ENCODE measurements at places on chromosomes 1 and 21. TPM values are rescaled to one million over a fixed set of nuclear protein-coding genes. Genes with fewer than 3 reads are reported as not detected.

GRCh38 chr1:196078691-196079090 is 529.5 kb downstream of the KCNT2 start:
- DNase-seq, result no peak

Gene COL8A2
- 44.0 TPM for polyA plus RNA-seq

Gene APP
- 714 TPM for polyA plus RNA-seq

- no peak for DNase-seq
Observed at GRCh38 chr1:81660286-81660685, 140.4 kb upstream of the ADGRL2 start.

GRCh38 chr21:41362605-41363369 is 960 bp downstream of the MX2 start:
- no peak for DNase-seq

- no peak for DNase-seq
Observed at GRCh38 chr1:30743584-30744059, 14.0 kb downstream of the LAPTM5 start.

DNA sequence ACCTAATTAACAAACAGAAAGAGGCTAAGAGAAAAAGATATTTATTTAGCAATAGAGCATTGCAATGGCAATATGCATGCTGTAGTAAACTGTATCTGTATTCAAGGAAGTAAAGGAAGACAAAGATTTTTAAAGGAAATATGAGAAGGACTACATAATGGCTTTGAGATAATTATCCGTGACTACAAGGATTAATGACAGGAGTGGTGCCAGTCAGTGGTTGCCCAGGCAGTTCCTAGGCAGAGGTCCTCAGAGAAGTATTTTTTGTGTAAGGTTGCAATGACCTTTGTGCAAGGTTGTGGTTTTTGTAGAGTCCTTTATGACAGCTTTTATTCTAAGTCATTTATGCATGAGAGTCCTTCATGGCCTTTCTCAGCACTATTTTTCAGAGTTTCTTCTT is 711.1 kb upstream of the CHRM3 start:
- no peak for DNase-seq

DNA sequence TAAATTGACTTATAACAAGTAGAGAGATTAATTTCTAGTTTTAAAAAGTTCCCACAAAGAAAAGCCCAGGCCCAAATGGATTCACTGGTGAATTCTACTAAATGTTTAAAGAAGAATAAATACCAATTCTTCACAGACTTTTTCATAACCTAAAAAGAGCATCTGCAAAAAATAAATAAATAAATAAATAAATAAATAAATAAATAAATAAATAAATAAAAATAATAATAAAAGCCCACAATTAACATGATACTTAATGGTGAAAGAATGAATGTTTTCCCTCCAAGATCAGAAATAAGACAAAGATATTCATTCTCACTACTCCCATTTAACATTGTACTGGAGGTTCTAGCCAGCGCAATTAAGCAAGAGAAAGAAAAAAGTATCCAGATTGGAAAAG is 97.6 kb upstream of the KAZN start:
- no peak for DNase-seq

DNA sequence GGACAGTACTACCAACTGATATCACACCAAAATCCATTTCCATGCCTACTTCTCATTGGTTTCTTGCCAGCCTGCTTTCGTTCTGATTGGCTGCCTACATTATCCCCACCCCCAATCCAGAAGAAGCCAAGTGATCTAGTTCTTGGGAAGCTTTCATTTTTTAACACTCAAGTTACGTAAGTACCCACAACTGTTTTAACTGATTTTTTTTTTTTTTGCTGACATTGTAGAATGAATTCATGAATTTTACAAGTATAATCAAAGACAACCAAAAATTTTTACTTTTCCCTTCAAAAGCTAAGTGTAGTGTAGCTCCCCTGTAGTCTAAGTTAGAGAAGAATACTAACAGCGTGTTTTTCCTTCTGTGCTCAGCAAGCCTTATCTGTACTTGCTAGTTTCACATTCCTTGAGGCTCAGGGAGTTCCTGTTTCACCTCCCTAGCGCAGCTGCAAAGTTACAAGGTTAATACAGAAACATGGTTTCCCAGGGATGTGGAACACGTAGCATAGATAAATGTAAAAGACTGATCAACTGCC is at the start of gene SLC9C2:
TSS of gene SLC9C2 (minus strand) at position 17 of the 536 bp plus-strand sequence. CDS start 1,296 bp downstream, outside the sequence.
- no peak for DNase-seq

Gene ST6GALNAC3
- polyA plus RNA-seq, result 95.1 TPM

DNA sequence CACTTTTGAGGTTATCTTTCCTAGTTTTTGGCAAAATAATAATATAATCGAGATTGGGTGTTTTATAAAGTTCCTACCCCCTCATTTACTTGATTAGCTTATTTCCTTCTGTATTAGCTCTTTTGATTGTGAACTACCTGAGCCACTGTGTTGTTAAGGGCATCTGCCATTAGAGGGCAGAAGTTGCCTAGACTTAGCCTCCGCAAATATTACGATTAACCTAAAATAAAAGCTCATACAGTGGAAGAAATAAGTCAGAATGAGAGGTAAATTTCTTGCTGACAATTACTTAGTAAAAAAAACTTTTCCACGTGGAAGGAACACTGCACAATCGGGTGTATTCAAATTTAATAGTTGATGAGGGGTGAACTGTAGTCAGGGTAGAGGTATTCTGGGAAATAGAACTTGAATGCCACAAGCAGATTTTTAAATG is 2.3 kb downstream of the H3-3A start:
- DNase-seq, result no peak

Gene C1orf232
- polyA plus RNA-seq, result 0.56 TPM

DNA sequence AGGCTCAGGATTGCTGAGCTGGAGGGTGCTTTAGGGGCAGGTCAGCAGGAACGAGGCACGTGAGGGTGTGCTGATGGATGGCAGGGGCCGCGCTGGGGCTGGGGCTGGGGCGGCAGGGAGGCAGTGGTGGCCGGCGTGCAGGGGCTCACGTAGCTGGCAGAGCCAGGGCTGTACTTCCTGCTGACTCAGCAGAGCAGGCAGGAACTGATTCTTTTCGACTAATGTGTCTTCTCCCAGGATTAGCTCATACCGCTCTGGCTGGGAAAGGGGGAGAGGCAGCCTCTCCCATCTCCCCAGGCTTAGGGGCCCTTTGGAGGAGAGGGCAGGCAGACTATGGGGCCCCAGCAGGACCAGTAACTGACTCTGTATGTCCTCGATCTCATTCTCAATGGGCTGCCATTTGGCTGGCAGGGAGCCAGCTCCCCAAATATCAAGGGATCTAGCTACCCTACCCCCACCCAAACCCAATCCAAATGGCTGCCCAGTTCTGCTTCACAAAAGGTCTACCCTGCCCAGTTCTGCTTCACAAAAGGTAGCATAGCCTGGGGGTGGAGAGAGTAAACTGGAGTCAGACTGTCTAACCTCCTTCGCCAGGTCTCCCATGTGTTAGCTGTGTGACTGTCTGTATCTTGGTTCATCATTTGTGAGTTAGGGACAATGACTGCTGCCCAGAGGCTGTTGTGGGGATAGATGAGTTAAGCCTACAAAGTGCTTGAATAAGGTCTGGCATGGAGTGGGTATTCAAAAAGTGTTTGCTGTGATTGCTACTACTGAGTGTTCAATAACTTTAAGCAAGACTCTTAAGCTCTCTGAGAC is 100.1 kb upstream of the SLC2A1 start:
- DNase-seq, result no peak

Gene RBM8A
- 186 TPM for polyA plus RNA-seq

DNA sequence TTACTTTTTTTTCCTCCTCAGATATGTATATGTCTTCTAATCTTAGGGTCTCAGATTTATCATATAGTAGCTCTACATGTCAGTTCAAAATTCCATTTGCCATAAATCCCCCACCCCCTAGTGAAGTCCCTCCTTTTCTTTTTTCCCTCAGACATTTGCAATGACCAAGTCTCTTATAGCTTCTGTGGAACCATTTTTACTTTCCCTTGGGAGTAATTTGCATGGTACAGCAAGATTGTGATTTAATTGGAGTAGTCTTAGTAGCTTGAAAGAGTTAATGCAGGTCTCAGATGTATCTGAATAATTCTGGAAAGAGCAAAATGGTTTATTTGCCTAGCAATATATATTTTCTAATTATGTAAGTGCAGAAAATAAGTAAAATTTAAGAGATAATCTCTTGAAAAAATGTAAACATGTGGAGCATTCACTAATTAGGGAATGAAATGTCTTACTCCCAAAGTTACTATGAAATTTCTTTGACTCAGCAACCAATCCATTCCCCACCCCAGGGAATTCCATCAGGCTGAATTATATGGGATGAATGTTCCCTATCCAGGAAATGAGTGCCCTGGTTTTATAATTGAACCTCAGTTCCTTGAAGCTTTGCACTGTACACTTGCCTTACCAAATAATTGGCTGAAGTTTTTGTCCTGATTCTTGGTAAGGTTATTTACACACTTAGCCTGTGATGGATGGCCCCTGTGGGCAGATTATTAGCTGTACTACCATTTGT is 267.0 kb downstream of the DNM3 start:
- DNase-seq, result no peak

GRCh38 chr1:40422630-40423263 is 27.5 kb upstream of the ZFP69B start:
- DNase-seq, result no peak

GRCh38 chr1:28243685-28244311 is 7.9 kb downstream of the ATP5IF1 start:
- DNase-seq, result no peak

Data from left renal pelvis (tissue), 4 donors.